ENCODE measurements at places on chromosomes 1 and 21.
A peak's percentile ranks its signal among the peaks of the same experiment; 100 is the strongest.

DNA sequence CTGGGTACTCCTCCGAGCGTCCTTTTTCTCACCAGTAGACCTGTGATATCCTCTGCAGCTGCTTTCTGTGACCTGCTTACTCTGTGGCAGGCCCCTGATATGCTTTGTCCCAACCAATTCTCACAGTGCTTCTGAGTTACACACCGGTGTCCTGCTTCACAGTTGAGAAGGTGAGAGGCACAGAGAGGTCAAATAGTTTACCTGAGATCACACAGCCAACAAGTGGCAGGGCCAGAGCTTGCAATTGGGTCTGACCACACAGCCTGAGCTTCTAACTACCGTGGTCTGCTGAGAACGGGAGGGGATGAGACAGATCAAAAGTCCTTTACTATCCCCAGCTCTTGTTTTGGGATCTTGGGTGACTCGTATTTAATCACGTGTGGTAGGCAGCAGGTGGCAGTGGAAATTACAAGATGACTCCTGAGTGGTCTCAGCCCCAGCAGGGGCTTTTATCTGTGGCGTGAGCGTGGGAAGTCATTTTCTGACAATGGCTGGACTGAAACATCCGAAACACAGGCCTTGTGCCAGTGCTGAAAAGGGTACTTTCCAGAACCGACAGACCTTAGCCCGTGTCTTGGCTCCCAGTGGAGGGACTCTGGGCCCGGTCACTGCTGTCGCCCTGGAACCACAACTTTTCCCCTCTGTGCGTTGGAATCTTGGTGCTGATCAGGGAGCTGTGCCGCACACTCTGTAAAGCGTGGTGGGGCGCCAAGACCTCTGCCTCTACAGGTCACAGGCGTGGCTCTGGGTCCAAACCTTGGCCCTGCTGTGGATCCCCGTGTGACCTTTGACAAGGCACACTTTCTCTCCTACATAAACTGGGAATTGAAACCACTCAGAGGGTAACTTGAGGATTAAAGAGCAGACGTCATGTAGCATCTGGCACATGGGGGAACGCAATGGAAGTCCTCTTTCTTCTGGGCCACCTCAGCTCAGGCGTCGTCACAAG lies 11.9 kb downstream of the THEMIS2 start:
- DNase-seq, result no peak

GRCh38 chr1:28886731-28887418 lies 27.5 kb upstream of the EPB41 start:
- DNase-seq, result peak; percentile 71

DNA sequence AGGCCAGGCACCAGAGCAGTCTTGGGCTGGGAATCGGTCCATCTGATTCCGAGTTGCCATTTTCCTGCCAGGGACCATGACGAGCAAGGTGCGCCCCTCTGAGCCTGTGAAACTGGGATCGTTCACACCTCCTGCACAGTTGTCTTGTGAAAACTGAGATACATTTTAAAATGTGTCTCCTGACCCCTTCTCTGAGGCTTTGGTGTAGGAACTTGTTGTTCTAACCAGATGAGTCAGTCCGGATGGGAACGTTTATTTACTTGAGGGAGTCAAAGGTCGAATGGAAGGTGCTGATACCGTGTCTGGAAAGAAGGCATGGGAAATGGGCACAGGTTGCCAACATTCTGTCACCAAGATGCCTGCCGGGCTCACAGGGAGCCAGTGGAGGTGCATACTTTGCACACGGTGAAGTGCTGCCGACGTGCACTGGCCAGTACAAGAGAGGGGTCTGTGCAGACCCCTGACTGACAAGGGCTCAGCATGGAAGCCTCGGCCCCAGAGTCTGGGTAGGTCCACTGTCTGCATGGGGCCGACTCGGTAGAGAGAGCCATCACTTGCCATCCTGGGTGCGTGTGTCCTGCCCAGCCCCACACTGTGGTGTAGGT lies 7.4 kb upstream of the KCNN3 start:
- no peak for DNase-seq

DNA sequence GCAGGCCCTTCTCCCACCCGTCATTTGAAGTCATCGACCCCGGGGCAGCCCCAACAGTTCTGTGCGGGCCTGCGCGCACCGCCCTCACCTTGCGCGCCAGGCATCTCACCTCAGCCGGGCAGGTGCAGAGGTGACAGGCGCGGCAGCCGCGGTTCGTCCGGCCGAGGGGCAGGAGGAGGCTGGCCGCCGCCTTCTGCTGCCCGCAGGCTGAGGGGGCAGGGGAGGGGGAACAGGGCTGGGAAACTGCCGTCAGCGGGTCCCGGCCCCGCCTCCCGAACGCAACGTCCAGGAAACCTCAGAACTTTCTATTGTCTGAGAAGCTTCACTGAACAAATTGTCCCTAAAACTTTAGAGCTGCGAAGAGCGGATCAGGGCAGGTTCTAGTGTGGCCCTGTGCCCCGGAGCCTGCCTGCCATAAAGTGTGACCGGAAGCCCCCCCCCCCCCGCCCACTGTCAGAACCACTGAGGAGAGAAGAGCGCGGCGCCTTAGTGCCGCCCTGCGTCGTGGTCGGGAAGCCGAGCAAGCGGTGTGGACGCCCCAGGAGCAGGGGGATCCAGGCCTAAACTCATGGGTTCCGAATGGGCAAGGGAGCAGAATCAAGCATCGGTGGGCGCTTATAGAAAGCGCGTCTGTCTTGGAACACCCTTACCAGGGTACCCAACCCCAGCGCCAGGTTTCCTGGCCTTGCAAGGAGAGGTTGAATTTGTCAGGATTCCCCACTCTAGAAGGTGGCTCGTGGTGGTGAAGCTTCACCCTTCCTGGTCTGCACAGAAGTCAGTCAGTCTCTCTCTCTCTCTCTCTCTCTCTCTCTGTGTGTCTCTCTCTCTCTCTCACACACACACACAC lies 13.3 kb upstream of the TBX15 start:
- DNase-seq, result peak; percentile 60

DNA sequence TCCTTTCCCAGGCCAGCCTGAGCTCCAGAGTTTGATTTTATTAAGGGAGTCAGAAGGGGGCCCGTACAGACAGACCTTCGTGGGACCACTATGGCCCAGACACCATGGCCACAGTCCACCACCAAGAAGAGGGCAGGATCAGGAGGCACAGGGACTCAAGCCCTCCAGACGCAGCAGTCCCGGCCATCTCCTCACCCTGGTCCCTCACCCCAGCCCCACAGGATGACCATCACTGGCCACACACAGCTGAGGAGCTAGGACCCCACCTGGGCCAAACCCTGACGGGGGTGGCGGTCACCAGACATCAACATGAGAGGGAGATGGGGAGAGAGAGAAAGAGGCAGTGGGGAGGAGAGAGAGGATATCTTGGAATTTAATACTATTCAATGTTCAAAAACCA lies 29.2 kb upstream of the AGPAT3 start:
- no peak for DNase-seq

DNA sequence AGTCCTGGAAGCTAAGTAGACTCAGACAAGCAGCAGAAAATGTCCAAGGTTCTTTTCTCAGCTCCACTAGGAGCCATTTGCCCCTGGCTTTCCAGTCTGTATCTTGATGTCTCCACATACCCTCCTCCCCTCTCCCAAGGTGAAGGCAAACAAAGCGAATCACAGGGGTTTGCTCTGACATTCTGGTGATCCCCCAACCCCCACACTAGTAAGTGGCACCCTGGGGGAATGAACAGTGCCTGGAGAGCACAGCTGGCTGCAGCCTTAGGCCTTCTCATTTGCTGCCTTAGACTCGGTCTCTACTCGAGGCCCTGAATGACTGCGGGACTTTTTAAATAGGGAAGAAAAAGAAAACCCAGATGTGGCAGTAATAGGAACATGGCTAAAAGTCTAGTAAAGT lies 15.3 kb downstream of the ERI3 start:
- no peak for DNase-seq

GRCh38 chr1:217614200-217614712 lies 16.6 kb downstream of the GPATCH2 start:
- no peak for DNase-seq

- DNase-seq, result peak; percentile 36
Observed at GRCh38 chr1:5933676-5934057, 58.6 kb downstream of the NPHP4 start.

DNA sequence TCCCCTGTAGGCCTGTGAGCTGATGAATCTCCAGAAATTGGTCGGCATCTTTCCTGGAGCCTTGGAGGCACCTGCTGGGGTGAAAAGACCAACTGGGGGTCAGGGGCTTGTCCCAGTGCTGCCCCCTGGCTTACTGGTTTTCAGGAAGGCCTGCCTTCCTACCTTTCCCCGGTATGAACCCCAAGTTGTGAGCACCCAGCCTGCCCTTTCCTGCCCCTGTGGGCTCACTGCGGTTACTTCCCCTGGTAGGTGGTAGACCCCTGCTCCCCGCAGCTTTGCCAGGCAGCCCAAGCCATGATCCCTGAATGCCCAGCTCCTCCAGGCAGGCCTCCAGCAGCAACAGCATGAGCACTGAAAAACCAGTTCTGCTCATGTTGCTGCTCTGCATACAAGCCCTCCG lies 10.2 kb downstream of the DMRTB1 start:
- no peak for DNase-seq

GRCh38 chr1:59258412-59259032 lies 38.4 kb upstream of the FGGY start:
- DNase-seq, result peak; percentile 4

DNA sequence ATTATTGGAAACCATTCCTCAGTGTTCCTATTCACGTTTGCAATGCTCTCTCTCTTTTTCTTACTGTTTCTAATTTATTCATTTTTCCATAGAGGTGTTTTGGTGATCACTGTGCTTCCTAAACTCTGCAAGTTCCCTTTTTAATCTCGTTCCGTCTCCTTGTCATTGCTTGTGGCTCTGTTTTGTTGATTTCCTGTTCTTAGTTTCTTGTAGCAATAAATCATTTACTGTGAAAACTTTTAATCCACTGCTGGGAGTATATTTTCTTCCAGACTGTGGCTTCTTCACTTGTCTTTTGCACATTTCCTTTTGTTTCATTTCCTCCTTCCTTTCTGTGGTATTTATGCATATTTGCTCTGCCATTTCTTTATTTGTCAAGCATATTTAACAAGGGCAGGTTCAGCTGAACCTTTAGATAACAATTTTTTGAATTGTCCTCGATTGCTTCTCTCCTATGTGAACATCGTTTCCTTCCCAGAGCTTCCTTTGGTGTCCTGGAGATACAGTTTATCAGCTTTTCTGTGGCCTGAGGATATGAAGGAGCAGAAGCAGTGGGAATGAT lies 3.6 kb downstream of the B3GALT5 start:
- no peak for DNase-seq

DNA sequence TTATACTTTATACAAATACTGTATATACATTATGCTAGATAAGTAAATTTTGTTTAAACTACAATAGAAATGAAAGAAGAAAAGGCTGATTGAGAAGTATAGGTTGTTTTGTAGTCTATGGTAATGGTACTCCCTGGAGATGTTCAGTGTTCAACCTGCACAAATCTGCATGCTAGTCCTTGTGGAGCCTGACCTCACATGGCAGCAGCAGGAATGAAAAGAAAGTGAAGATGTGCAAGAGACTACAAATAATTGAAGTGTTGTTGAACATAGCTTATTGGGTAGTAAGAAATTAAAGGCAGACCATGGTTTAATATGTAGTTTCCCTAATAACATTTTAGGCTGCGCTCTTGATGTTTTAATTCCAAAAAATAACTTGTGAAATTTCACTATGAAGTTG lies 201.2 kb downstream of the TGFB2 start:
- peak; percentile 38 for DNase-seq

DNA sequence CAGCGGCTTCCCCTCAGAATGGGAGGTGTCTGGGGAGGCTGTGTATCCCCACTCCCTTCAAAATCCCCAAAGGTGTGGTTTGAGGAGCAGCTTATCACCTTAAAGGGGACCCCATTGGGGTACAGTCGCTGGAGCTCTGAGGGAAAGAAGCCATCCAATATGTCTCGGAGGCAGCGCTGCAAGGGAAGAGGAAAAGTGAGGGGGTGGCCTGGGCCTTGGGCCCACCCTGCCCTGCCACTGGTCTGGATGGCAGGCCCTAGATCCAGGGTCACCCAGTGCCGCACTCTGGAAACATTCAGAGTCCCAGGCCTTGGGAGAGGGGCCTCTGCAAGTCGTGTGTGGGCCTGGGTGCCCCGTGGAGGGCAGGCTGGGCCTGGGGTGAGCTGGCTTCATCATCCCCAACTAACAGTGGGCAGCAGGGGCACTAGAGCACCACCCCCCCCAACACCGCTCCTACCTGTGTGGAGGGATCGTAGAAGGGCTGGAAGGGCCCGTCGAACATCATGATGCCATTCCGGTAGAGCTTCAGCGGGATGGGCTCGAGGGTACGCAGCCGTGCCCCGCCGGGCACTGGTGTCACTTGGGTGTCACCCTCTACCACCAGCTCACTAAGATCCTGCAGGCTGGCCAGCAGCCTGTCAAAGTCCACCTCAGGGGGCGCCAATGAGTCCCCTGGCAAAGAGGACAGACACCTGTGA lies 5.6 kb downstream of the SH3BGRL3 start:
- peak; percentile 32 for DNase-seq

DNA sequence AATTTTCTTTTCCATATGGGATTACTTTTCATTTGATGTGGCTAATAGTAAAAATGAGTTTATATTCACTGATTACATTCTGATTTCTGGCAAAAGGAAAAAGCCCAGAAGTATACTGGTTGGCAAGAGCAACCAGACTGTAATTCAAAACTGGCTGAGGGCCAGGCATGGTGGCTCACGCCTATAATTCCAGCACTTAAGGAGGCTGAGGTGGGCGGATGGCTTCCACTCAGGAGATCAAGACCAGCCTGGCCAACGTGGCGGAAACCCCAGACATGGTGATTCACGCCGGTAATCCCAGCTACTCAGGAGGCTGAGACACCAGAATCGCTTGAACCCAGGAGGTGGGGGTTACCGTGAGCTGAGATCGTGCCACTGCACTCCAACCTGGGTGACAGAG lies 14.5 kb downstream of the SYT11 start:
- DNase-seq, result peak; percentile 44

GRCh38 chr1:226268421-226269124 lies 40.4 kb downstream of the LIN9 start:
- peak; percentile 69 for DNase-seq

GRCh38 chr1:35569936-35570335 lies 3.2 kb upstream of the TFAP2E start:
- peak; percentile 86 for DNase-seq

DNA sequence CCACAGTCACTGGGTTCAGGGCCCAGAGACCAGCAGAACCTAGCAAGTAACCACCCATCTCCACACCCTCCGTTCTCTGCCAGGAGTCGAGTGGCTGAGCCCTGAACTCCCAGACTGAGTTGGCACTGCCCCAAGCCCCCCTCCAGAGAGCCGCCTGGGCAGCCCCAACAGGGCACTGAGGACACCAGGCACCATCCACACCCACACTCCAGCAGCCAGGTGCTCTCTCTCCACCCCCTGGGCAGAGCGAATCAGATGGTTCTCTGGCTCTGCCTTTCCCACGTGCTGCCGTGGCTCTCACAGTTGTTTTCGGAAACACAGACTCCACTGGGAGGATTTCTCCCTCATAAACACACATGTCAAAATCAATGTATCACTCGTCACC lies 13.6 kb downstream of the WDR4 start:
- DNase-seq, result peak; percentile 50

Data from GM23248 (cell line).